ENCODE measurements at places on chromosomes 6 and 20.

GRCh38 chr6:7270320-7271204, 42.4 kb downstream of the SSR1 start:
- DNase-seq: no peak

DNA sequence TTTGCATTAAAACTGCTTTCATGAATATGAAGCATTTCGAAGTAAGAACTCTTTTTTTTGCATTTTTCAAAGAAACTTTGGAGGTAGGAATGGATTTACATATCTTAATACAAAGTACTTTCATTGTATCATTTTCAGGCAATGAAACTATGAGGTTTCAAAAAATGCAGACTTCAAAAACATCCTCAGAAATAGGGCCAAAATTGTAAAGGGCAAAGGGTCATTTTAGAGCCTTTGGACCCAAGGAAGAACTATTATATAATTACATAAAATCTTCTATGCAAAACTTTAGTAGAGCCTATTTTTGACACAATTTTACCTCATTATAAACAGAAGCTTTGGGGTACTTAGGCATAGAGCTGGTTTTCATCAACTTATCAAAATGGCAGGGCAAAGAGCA, 4.9 kb downstream of the PRKN start:
- DNase-seq: no peak

DNA sequence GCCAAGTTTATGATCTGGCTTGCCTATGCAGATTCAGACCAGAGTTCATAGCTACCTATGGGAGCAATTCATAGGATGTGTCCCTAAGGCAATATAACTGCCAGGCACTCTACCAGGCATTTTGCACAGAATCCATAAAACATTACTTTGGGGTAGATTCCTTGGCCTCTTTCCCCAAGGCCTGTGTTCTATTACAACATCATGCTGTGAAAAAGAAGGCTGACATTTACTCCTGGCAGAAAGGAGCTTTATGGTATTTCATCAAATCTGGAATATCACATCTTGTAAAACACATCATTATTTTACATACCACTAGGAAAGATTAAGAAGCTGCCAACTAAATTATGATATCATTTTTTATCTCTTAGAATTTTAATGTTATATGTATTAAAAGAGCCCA, 287.0 kb upstream of the MARCKS start:
- DNase-seq: no peak

DNA sequence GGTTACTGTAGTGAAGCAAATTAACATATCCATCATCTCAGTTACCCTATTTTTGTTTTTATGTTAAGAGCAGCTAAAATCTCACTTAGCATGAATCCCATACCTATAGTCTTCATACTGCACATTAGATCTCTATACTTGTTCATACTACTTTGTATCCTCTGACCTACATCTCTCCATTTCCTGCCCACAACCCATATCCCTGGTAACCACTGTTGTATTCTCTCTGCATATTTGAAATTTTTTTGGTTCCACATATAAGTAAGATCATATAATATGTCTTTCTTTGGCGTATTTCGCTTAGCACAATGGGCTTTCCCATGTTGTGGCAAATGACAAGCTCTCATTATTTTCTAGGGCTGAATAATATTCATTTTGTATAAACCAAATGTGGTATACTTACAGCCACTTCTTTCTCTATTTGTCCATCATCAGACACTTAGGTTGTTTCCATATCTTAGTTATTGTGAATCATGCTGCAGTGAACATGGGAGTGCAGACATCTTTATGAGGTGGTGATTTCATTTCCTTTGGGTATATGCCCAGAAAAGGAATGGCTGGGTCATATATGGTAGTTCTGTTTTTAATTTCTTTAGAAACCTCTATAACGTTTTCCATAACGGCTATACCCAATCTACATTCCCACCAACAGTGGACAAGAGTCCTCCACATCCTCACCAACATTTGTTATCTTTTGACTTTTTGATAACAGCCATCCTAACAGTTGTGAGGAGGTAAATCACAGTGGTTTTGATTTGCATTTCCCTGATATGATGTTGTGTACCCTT, 39.8 kb downstream of the BACH2 start:
- DNase-seq: no peak

DNA sequence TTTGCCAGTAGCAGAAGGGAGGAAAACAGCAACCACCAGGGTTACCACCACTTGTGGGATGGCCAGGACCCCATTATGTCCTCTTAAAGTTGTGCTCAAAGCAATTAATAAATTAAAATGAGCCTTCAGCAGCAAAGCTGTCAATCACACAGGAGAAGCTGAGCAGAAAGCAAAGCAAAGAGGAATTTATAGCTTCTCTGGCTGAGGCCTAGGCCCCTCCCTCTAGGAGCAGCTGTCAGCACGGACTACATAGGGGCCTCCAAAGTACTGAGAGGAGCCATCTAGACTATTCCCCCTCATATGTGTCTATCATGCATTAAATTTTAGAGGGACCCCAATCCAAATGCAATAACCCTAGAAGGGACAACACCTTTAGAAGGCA, 6.4 kb downstream of the CCND3 start:
- DNase-seq: no peak
